B cell (primary cell): ENCODE measurements at places on chromosomes 7 and 10.

DNA sequence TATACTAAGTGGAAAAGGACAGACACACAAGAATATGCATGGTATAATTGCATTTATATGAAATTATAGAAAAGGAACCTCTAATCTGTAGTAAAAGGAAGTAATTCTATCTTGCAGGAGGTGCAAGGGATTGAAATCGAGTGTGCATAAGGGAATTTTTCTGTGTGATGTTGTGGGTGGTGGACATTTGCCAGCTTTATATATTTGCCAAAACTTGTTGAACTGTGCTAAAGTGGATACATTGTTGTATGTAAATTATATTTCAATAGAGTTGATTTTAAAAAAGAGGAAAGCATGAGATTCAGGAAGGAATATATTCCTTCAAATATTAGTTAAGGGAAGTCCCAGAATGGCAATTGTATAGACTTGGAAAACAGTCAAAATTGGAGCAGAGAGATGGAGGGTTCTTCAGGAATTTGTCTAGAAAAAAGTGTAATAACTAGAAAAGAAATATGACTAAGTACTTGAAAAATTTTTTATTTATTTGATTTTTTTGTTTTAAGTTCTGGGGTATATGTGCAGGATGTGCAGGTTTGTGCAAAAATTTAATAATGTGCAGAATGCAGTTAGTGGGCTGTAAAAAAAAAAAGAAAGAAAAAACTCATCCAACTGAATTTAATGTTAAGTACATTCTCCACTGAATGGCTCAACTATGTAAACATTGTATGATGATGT is 96.1 kb downstream of the ARL4A start:
- DNase-seq: no peak

GRCh38 chr10:5094265-5095205 is at the start of gene AKR1C3:
Gene AKR1C3, plus strand, starts transcription at chr10:5094414. Its CDS starts 31 bp downstream, at chr10:5094445.
- DNase-seq: peak; percentile 6

- no peak for DNase-seq
These were observed 742.5 kb downstream of the NXPH1 start for GRCh38 chr7:9175871-9176270.

- DNase-seq: peak; percentile 40
These were observed 11.8 kb upstream of the MAP3K8 start for GRCh38 chr10:30422151-30422695.

GRCh38 chr10:22891797-22892196 is 36.1 kb upstream of the ARMC3 start:
- no peak for DNase-seq

- DNase-seq: no peak
These were observed 615 bp upstream of the NEUROD6 start for GRCh38 chr7:31341141-31341540.

DNA sequence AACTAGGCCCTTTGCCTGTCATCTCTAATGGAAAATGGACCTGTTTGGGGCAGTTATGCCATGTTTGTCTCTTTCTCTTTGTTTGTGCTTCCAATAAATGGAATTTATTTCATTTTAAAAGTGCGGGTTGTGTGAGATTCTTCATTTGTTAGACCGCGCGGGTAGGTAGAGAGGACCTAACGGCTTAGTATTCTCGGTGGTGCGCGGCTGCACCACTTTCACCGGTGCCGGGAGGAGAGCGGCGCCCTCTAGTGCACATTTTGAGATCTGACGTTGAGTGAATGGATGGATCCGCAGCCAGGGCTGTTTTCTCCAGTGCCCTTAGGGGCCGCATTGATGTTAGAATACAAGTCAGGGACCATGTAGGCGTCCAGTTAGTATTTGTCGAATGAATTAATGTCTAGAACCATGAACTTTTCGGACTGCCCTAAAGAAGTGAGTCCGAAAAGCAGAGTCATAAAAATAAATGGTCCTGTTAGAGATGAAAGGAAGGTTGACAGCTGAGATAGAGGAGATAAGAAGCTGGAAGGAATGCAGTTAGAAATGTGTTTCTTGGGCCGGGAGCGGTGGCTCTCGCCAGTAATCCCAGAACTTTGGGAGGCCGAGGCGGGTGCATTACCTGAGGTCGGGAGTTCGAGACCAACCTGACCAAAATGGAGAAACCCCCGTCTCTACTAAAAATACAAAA is 29.3 kb upstream of the GIMAP8 start:
- DNase-seq: peak; percentile 90

DNA sequence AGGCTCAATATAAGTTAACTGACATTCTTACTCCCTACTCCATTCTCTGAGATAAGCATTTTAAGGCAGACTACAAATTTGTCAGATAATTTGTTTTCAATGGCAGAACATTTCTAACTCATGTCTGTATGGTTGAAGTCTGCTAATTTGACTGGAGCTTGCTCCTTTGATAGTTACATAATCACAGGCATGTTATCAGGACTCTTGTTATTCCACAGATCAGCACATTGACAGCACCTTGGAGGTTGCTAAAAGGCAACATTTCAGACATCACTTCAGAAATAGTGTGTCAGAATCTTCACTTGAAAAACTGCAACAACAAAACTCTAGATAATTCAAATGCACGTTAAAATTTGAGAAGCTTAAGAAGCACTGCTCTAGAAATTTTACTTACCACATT is 158.3 kb upstream of the PCLO start:
- DNase-seq: no peak

DNA sequence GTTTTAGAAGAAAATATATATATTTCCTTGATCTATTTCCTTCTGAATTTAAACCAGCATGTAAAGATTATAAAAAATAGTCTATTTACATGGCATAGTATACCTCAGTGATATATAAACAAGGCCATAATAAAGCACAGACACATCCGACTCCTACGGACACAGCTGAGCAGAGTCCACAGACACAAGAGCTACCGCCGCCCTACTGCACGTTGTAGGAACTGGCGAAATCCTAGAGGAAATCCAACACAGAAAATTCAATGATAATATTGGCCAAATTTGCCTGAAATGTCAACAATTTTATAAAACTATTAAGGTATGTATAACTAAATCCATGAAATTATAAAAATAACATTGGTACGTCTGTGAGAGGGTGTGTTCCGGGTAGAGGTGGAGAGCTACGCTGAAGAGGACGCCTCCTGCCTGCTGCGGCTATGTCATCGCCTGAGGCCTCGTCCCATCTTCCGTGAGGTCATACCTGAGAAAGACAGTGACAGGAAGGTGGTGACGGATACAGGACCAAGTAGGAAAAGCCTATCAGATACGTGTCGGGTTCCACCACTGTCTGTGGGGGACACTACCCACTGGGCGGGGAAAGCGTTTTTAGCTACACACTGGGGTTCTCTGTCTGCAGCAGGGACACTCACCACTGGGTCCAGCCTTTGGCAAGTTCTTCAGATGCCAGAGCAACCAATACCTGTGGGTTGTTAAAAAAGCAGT is 29.3 kb upstream of the NCAPG2 start:
- no peak for DNase-seq

DNA sequence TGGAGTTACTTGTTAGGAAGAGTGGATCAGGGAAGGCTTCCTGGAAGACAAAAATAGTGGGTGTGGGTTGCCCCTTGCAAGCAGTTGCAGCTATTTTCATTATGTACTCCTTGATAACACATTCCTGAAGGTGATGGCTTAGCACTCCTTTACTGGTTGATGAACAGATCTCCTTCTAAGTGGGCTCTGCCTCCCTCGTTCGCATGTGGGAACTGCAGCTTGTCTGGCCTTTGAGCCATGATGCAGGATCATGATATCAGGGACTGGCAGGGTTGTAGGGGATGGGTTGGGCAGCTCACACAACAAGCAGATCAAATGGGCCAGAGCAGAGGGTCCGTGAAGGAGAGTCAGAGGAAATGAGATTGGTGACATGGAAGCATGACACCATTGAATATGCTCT is 28.8 kb upstream of the LRRC4 start:
- no peak for DNase-seq

DNA sequence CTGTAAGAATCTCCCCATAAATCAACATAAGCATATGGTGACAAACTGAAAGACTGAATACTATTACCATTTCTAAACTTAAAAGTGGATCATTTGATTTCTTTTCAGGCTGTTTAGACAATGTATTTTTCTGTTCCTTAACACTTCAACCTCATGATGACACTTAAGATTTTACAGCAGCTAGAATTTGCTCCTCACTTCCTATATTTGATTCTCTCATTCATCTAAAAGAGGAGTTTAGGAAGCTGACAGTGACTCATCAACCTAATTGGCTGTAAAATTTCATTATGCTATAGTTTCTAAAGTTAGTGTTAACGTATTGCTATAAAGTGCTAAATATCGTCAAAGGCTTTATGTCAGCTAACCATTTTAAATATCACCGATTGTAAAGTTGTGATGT is 478.7 kb downstream of the GRM8 start:
- no peak for DNase-seq

GRCh38 chr10:117684672-117685211 is 142.2 kb downstream of the EMX2 start:
- no peak for DNase-seq

DNA sequence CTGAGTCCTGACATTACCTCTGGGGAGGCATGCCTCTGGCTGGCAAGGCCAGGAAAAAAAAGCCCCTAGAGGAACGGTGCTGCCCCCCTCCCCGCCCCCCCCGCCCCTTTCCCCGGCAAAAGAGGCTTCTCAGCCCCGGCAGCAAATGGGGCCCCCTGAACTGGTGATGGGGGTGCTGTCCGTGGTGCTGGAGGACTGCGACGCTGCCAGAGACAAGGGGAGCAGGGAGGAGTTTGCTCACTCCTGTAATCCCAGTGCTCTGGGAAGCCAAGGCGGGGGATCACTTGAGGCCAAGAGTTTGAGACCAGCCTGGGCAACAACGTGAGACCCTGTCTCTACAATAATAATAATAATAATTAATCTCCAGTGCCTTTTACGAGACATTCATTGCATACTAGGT is 23.7 kb downstream of the SRRM3 start:
- DNase-seq: no peak

DNA sequence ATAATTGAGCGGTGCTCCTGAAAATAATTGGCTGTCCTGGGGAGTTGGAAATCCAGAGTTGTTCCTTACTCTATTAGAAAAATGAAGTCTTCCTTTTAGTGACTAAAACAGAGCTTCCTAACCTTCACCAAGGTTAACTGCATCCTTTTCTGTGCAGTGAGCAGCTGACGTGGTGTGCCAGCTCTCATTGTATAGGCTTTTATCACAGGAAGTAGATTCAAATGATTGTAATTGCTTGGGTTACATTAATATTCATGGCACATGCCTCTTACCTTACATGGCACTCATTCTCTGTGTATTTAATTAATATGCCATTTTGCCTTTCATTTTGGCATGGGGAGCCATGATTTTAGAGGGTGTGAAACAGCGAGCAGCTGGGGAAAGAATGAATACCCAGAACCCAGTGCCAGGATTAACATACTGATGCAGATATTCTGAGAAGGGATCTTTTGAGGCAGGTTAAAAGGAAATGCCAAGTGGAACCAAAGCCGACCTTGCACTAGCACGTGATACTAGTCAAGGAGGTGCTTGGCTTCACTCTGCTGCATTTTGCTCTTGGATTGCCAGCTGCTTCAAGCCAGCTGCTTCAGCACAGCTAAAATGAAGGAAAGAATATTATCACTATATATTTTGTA is 115.3 kb downstream of the ST7 start:
- DNase-seq: no peak

GRCh38 chr7:3533040-3533439 is 232.0 kb downstream of the SDK1 start:
- DNase-seq: no peak

DNA sequence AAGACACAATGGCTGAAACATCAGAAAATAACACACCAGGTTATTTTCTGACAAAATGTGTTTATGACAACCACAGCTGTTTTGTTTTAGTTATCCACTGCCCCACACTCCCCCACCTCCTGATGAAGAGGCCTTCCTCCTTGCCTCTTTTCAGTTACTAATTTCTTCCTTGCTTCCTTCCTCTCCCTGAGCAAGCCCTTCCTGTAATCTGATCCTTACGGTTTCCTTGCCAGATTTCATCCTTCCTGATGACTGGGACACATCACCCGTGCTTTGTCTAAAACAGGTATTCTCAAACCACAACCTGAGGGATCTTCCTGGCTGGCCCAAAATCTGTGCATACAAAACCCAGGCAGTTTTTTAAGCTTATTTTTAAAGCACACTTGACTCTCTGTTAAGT is 39.4 kb downstream of the CHST15 start:
- DNase-seq: no peak

DNA sequence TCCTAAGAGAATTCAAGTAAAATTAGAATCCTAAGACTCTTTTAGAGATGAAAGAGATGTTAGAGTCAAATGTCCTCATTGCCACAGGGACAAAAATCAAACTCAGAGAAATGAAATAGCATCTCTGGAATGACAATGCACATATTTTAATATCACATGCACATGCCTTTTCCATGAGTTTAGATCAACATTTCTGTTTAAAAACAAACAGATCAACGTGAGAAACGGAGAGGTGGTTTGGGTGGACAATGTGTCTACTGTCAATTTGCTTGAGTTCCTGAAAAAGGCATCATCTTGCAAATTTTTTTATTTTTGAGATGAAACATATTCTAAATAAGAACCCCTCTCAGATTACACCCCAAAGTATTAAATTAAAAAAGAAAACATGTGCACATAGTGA is 130.0 kb downstream of the CHRM2 start:
- DNase-seq: no peak

GRCh38 chr10:22218448-22218847 is 633 bp upstream of the EBLN1 start:
- no peak for DNase-seq

GRCh38 chr7:4659551-4660286 is 22.4 kb upstream of the FOXK1 start:
- no peak for DNase-seq

GRCh38 chr7:112411186-112411795 is 39.0 kb upstream of the IFRD1 start:
- DNase-seq: no peak

GRCh38 chr7:42097752-42098151 is 139.3 kb downstream of the GLI3 start:
- DNase-seq: no peak

- no peak for DNase-seq
These were observed 103.2 kb upstream of the PPP2R2D start for GRCh38 chr10:131797626-131798025.

GRCh38 chr7:6422095-6422494 is 25.7 kb downstream of the DAGLB start:
- no peak for DNase-seq

DNA sequence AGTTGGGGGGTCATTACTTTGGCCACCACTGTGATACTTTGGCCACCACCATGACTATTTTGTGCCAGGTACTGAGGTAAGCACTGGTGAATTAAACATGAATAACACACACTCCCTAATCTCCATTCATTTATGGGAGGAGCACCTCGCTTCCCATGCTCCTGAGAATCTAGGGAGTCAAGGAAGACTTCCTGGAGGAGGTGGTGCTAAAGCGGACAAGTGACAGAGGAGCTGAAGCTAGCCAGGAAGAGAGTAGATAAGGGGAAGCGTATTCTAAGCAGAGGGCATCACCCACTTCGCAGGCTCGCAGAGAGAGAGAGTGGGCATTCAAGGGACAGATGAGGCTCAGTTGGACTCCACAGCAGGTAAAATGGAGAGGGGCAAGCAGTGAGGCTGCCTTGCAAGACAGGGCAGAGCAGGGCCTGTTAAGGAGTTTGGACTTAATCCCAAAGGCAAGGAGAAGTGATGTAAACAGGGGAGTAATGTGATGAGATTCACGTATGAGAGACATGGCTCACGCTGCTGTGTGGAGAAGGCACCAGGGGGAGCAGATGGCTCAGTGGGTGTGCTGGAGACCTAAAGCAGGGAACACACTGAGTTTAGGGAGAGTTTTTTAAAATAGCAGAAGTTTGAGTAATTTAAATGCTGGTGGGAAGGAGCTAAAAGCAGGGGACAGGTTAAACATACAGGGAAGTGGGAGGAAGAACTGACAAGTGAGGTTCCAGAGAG is 21.3 kb upstream of the TMEM248 start:
- no peak for DNase-seq
